ENCODE measurements at places on chromosomes 5 and 9.

DNA sequence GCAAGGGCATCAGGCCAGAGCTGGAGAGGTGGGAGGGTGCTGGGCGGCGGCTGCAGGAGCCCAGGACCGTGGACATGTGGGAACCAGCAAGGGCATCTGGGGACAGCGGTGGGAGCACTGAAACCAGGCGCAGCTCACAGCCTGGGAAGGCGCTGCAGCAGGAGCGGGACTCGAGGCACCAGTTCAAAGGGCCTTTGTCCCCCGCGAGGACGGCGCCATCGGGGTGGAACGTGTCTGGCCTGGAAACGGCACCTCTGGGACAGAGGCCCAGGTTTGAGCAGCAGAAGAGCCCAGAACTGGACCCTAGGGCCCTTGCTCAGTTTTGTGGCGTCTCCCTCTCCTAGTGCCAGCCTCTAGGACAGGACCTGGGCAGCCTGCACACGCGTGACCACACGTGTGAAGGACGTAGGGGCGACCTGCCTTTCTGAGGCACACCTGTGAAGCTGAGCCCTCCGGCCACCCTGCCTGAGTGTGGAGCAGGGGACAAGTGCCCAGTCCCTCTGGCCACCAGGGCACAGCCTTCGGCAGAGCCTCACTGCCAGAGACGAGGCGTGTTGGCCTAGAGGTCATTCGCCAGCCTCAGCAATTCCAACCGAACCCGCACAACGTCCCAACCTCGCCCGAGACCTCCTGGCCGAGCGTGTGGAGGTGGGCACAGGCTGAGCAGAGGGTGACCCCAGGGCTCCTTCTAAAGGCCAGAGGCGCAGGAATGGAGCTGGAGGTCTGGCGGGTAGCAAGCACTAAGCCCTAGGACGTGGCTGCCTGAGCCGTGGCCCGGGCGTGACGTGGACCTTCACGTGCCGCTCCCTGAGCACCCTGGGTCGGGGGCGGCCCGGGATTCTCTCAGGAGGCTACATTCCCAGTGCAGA is 2.2 kb upstream of the TMEM210 start:
- no peak for DNase-seq

GRCh38 chr5:132655821-132656773 is 1.9 kb upstream of the IL13 start:
- peak; percentile 12 for DNase-seq

- DNase-seq, result no peak
Measured at GRCh38 chr5:154850255-154851062, at the start of gene FAXDC2. Gene FAXDC2, minus strand, starts transcription at chr5:154850603. Its CDS starts 12,425 bp downstream, at chr5:154838178.

- DNase-seq, result no peak
Measured at GRCh38 chr5:97547999-97548738, 365.1 kb upstream of the RIOK2 start.

- DNase-seq, result no peak
Measured at GRCh38 chr9:71490810-71491209, 277.5 kb downstream of the CEMIP2 start.

GRCh38 chr5:172093965-172094364 is 87.5 kb upstream of the FBXW11 start:
- DNase-seq, result no peak

DNA sequence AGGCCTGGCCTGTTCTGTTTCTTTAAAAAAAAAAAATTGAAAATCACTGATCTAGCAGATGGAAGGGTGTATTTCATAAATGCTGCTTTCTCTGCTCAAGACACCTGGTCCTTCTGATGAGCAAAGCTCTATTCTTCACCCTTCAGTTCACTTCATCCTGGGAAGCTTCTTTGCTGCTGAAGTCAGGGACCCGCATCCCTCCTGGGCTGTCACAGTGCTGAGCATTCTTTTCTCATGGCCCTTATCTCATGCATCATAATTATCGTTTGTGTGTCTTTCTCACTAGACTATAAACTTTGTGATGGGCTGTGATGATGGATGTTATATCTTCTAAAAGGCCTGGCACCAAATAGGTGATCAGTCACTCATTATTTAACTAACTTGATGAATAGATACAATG is 461.0 kb downstream of the GADD45G start:
- no peak for DNase-seq

DNA sequence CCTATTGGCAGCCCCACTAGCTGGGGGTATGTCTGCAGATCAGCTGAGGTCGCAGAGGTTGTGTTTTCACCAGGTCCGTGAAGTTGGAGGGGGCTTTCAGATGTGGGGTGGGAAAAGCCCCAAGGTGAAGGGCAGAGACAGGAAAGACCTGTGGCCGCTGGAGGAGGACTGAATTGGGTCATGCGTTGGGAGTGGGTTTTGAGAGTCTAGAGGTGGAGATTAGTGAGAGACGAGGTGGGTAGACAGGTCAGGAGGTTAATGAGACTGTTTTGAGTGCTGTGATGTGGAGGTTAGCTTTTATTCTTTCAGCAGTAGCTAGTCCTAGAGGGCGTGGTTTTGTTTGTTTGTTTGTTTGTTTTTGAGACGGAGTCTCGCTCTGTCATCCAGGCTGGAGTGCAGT is 10.3 kb downstream of the SNX30 start:
- DNase-seq, result no peak

GRCh38 chr5:151661968-151662732 is 24.6 kb downstream of the SPARC start:
- DNase-seq, result no peak

GRCh38 chr5:132020568-132021339 is 9.3 kb upstream of the ACSL6 start:
- DNase-seq, result no peak

GRCh38 chr5:111194925-111195324 is 29.3 kb upstream of the CAMK4 start:
- DNase-seq, result no peak
